ENCODE measurements at places on chromosomes 2 and 18.

DNA sequence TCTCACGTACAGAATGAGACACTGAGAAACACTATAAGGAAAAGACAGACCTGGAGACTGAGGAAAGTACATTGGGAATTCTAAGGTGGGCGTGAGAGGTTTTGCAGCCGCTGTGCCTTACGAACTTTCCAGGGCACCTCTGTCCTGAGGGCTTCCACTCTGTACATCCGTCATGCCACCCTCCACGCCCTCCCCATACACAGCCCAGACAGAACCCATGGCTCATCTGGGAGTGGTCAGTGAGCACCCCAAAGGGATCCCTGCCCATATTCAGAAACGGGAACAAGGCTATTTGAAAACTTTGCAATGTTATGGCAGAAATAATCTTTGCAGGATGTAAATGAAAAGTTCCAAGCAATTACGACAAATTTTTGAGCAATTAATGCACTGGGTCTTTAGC lies 95.4 kb upstream of the ZNF532 start:
- peaks cover 28% of the 10 kb centered on the region for H3K27me3 ChIP-seq
- no peak for DNase-seq
- H3K4me1 ChIP-seq: peaks cover 4% of the 10 kb centered on the region
- H3K36me3 ChIP-seq: no peaks in the 10 kb centered on the region
- H3K27ac ChIP-seq: no peak overlapping the region
- H3K4me3 ChIP-seq: no peak overlapping the region

- no peaks in the 10 kb centered on the region for H3K27me3 ChIP-seq
- H3K27ac ChIP-seq: no peak overlapping the region
- no peak for DNase-seq
- no peaks in the 10 kb centered on the region for H3K36me3 ChIP-seq
- H3K4me1 ChIP-seq: peaks cover 9% of the 10 kb centered on the region
Measured at GRCh38 chr2:9150906-9151305, 55.7 kb upstream of the ASAP2 start.

GRCh38 chr2:144501118-144501517 lies 18.8 kb downstream of the ZEB2 start:
- H3K4me1 ChIP-seq: peaks cover 17% of the 10 kb centered on the region
- DNase-seq: peak; percentile 67
- H3K27me3 ChIP-seq: no peaks in the 10 kb centered on the region
- H3K27ac ChIP-seq: no peak overlapping the region
- H3K4me3 ChIP-seq: no peak overlapping the region

DNA sequence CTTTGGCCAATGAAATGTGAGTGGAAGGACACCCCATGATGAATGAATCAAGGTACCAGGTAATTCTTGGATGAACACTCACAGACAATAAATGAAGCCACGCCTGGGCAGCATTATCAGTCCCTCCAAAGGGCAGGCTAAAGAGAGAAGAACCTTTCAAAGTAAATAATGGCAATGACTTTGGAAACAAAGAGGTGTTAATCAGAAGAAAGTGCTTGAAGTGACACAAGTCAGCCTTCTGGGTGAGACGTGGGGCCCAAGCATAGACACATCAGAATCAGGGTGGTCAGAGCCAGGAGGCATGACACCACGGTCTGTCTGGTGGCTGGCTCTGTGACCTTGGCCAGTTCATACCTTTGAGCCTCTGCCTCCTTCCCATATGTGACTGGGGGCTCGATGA lies 103.3 kb downstream of the POLR1A start:
- H3K4me3 ChIP-seq: no peak overlapping the region
- no peaks in the 10 kb centered on the region for H3K27me3 ChIP-seq
- H3K36me3 ChIP-seq: no peaks in the 10 kb centered on the region
- DNase-seq: no peak
- H3K27ac ChIP-seq: no peak overlapping the region
- peaks cover 23% of the 10 kb centered on the region for H3K4me1 ChIP-seq

- 0 out of 2 replicates have a peak, but pooled peaks cover 2% of the 10 kb centered on the region for H3K27me3 ChIP-seq
- no peak for DNase-seq
- H3K4me3 ChIP-seq: no peak overlapping the region
- H3K4me1 ChIP-seq: no peaks in the 10 kb centered on the region
Measured at GRCh38 chr2:21353879-21354679, 230.3 kb downstream of the TDRD15 start.

GRCh38 chr2:235045336-235045972 lies 93.6 kb downstream of the SH3BP4 start:
- peaks cover 9% of the 10 kb centered on the region for H3K4me1 ChIP-seq
- no peak overlapping the region for H3K4me3 ChIP-seq
- H3K36me3 ChIP-seq: peaks cover 83% of the 10 kb centered on the region
- no peak for DNase-seq

DNA sequence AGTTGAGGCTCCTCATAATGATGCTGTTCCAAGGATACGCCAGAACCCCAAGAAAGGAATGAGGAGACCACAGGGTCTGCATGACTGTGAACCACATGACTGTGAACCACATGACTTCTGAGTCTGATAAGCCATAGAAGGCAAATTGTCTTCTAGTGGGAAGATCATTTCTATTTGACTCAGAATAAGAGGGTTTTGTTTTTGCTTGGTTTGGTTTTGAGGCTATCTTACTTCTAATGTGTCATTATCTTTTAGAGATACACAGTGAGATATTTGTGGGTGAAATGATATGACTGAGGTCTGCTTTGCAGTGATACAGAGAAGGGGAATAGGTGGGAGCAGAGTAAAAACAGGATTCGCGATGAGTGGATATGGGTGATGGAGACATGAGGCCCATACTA lies 28.9 kb upstream of the BCL2L11 start:
- no peak overlapping the region for H3K4me3 ChIP-seq
- no peak for DNase-seq
- H3K36me3 ChIP-seq: no peaks in the 10 kb centered on the region
- no peaks in the 10 kb centered on the region for H3K4me1 ChIP-seq
- peaks cover 36% of the 10 kb centered on the region for H3K27me3 ChIP-seq

DNA sequence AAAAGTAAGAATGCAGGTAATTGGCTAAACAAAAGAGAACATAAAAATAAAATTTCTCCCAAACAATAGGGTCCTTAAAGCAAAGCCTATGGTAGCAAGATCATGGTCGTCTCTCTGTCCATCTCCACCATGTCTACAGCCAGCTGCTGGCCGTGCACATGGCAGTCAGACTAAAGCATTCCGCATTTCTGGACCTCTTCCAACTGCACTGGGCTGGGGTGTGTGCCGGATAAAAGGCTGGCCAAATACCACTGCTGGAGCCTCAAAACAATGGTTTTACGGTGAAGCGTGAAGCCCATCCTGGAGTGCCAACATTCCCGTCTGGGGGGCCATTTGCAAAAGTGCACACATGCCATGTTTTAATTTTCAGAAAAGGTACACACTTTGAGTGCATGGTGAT lies 74.8 kb upstream of the PIEZO2 start:
- no peaks in the 10 kb centered on the region for H3K36me3 ChIP-seq
- H3K4me1 ChIP-seq: no peaks in the 10 kb centered on the region
- no peak for DNase-seq
- H3K27ac ChIP-seq: no peak overlapping the region
- no peak overlapping the region for H3K4me3 ChIP-seq

GRCh38 chr2:234189230-234189629 lies 138.7 kb downstream of the SPP2 start:
- H3K27me3 ChIP-seq: peaks cover 38% of the 10 kb centered on the region
- DNase-seq: no peak
- H3K4me3 ChIP-seq: no peak overlapping the region
- H3K27ac ChIP-seq: no peak overlapping the region
- no peaks in the 10 kb centered on the region for H3K4me1 ChIP-seq

DNA sequence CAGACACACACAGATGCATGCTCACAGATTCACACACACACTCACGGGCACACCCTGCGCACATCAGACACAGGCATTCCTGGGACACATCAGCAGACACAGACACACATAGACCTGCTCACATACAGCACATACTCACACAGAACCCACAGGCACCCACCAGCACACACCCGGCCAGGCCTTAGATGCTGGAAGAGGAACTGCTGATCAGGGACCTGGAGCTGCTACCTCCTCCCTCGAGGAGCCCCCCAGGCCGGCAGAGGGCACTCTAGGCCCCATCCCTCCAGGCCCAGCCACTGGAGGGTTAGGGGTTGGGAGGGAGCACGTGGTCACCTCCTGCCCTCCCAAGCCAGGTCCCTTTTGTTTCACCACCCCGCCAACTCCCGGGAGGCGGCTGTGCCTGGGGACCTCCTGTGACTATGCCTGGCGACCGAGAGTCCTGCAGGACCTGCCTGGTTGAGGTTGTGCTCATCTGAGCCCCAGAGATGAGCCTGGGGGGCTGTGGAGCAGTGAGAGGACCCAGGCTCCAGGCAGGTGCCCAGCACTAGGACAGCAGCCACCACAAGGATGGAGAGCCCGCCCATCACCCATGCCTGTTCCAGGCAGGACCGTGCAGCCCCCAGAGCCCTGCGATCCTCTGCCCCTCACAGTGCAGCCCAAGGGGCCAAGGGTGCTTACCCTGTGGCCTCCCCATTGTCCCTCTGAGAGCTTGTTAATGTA lies 21.0 kb upstream of the PTMA start:
- DNase-seq: no peak
- H3K27ac ChIP-seq: no peak overlapping the region
- no peak overlapping the region for H3K4me3 ChIP-seq
- H3K36me3 ChIP-seq: no peaks in the 10 kb centered on the region

- no peaks in the 10 kb centered on the region for H3K4me1 ChIP-seq
- no peaks in the 10 kb centered on the region for H3K27me3 ChIP-seq
- peak; percentile 85 for DNase-seq
- H3K27ac ChIP-seq: no peak overlapping the region
- H3K4me3 ChIP-seq: no peak overlapping the region
Measured at GRCh38 chr2:39902103-39902502, 123.0 kb upstream of the THUMPD2 start.

DNA sequence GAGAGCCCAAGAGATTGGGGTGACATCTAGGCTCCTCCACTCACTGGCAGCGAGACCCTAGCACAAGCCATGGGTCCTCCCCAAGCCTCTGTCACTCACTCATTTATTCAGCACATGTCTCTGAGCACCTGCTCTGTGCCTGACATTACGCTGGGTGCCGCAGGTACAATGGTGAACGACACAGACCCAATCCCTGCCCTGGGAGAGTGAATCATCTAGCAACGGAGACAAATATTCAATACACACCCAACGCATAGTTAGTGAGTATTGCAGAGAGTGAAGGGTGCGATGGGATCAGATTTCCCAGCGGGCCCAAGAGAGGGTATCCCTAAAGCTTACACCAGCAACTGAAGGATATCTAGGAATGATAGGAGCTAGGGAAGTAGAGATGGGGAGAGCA lies 45.5 kb downstream of the ZFP36L2 start:
- H3K4me3 ChIP-seq: no peak overlapping the region
- peaks cover 11% of the 10 kb centered on the region for H3K4me1 ChIP-seq
- no peaks in the 10 kb centered on the region for H3K27me3 ChIP-seq
- H3K27ac ChIP-seq: no peak overlapping the region
- no peaks in the 10 kb centered on the region for H3K36me3 ChIP-seq

DNA sequence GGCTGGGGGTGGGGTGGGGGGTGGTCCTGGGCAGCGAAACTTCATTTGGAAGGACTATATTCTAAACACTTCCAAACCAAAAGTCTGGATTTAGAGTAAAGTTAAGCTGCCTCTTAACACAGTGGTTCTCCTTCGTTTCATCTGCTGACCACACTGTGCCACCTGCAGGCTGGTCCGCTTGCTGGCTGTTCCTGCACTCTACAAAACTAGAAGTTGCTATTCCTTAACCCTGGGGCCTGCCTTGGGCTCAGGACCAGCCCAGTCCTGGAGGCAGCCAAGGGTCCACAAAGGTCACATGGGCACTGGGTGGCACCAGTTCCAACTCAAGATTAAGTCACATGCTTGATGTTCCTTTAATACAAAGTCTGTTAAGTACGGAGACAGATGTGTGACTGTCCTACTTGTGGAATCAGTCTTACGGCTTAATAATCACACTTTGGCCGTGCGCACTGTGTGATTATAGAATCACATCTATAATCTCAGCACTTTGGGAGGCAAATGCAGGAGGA lies 195.4 kb downstream of the FAM210A start:
- H3K27ac ChIP-seq: no peak overlapping the region
- DNase-seq: peak; percentile 8
- H3K4me3 ChIP-seq: no peak overlapping the region

GRCh38 chr2:72919414-72920317 lies 2.3 kb downstream of the EMX1 start:
- peaks cover 2% of the 10 kb centered on the region for H3K4me1 ChIP-seq
- H3K27ac ChIP-seq: no peak overlapping the region
- no peak overlapping the region for H3K4me3 ChIP-seq
- H3K36me3 ChIP-seq: no peaks in the 10 kb centered on the region
- no peak for DNase-seq

GRCh38 chr2:170585067-170585466 lies 130.1 kb upstream of the SP5 start:
- DNase-seq: no peak
- no peaks in the 10 kb centered on the region for H3K4me1 ChIP-seq
- H3K27me3 ChIP-seq: no peaks in the 10 kb centered on the region
- H3K36me3 ChIP-seq: no peaks in the 10 kb centered on the region
- H3K4me3 ChIP-seq: no peak overlapping the region

- H3K36me3 ChIP-seq: no peaks in the 10 kb centered on the region
- no peak overlapping the region for H3K4me3 ChIP-seq
- H3K4me1 ChIP-seq: no peaks in the 10 kb centered on the region
- DNase-seq: peak; percentile 81
- H3K27me3 ChIP-seq: no peaks in the 10 kb centered on the region
- no peak overlapping the region for H3K27ac ChIP-seq
Measured at GRCh38 chr2:167509586-167509985, 621.3 kb downstream of the XIRP2 start.

- H3K27me3 ChIP-seq: no peaks in the 10 kb centered on the region
- H3K4me1 ChIP-seq: peaks cover 29% of the 10 kb centered on the region
- H3K27ac ChIP-seq: no peak overlapping the region
- H3K4me3 ChIP-seq: no peak overlapping the region
Measured at GRCh38 chr2:85756822-85757435, 3.1 kb downstream of the ATOH8 start.

DNA sequence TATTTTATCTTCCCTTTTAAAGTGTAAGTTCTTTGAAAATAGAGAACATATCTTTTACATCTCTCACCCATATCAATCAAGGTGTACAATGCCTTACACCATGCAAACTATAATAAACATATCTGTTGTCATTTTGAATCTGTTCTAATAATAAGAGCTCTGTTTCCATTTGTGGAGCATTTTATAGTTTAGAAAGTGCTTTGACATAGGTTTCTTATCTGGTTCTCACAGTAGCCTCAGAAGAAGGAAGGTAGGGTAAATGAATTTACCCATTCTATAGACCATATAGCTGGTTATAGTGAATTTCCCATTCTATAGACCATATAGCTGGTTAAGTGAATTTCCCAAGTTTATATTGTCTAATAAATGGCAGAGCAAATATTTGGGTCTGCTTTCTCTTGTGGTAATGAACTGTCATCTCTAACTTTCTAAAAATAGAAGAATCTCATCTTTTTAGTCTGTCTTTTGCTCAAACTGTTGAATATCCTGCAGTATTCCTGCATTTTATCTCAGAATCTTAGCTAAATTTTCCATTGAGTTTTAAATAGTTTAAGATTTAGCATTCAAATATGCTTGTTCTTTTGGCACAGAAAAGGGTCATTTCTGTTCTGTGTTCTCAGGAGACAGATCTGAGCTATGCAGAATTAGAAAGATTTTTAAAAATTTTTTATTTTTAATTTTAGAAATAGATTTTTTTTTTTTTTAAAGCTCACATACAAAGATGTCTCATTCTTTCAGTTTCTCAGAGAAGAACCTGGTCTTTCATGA lies 80.7 kb upstream of the STON1 start:
- DNase-seq: no peak
- H3K4me1 ChIP-seq: no peaks in the 10 kb centered on the region
- no peak overlapping the region for H3K4me3 ChIP-seq
- no peaks in the 10 kb centered on the region for H3K27me3 ChIP-seq

GRCh38 chr2:218073185-218073584 lies 4.1 kb downstream of the RUFY4 start:
- no peaks in the 10 kb centered on the region for H3K36me3 ChIP-seq
- peaks cover 63% of the 10 kb centered on the region for H3K27me3 ChIP-seq
- no peak for DNase-seq
- no peak overlapping the region for H3K4me3 ChIP-seq
- no peaks in the 10 kb centered on the region for H3K4me1 ChIP-seq
